ENCODE measurements at places on chromosomes 2 and 18. TPM values are rescaled to one million over a fixed set of nuclear protein-coding genes. Genes with fewer than 3 reads are reported as not detected.

Gene WNT6
- total RNA-seq, result not detected

Gene IRS1
- total RNA-seq, result 43.6 TPM

Gene DNAJC27
- total RNA-seq, result 1.0 TPM

Gene MATN3
- total RNA-seq, result 3.9 TPM

Gene NDUFV2
- 121 TPM for total RNA-seq

Gene MAL
- total RNA-seq, result not detected

Gene ACMSD
- total RNA-seq, result not detected

Data from bronchus fibroblast of lung (primary cell).